ENCODE measurements at places on chromosomes 7 and 10. TPM values are rescaled to one million over a fixed set of nuclear protein-coding genes. Genes with fewer than 3 reads are reported as not detected.
A peak's percentile ranks its signal among the peaks of the same experiment; 100 is the strongest.

The SFTPD gene
- 662 TPM for total RNA-seq

The VPS37D gene
- 1.0 TPM for total RNA-seq

The PRSS1 gene
- total RNA-seq = 20.6 TPM

DNA sequence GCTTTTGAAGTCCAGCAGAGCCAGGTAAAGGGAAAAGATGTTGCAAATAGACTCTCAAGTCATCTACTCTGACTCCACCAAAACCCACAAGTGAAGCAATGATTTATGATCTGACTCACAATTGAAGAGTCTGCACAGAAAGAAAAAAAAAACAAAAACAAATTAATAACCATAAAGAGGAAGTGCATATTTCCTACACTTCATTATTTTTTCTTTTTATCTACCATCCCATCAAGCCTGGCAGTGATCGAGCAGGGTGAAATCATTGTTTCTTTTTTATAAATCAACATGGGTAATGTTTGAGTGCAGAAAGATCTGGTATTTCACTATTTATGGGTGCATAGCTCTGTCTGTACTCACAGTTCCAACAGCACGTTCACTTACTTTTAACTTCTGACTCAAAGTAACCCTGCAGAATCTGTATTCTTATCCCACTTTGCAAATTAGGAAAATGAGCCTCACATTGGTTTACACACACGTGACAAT lies 829.0 kb downstream of the TNS3 start:
- DNase-seq = no peak
- no peak overlapping the region for H3K4me3 ChIP-seq
- H3K4me1 ChIP-seq = no peaks in the 10 kb centered on the region
- no peak overlapping the region for H3K27ac ChIP-seq

- no peaks in the 10 kb centered on the region for H3K27me3 ChIP-seq
- no peak for DNase-seq
- H3K36me3 ChIP-seq = no peaks in the 10 kb centered on the region
- H3K4me3 ChIP-seq = no peak overlapping the region
- no peak overlapping the region for H3K27ac ChIP-seq
Measured at GRCh38 chr10:100114460-100114859, 32.8 kb upstream of the CPN1 start.

- H3K27ac ChIP-seq = no peak overlapping the region
- no peak for DNase-seq
- H3K27me3 ChIP-seq = no peaks in the 10 kb centered on the region
- no peaks in the 10 kb centered on the region for H3K36me3 ChIP-seq
Measured at GRCh38 chr10:97307441-97307840, 11.6 kb upstream of the FRAT1 start.

DNA sequence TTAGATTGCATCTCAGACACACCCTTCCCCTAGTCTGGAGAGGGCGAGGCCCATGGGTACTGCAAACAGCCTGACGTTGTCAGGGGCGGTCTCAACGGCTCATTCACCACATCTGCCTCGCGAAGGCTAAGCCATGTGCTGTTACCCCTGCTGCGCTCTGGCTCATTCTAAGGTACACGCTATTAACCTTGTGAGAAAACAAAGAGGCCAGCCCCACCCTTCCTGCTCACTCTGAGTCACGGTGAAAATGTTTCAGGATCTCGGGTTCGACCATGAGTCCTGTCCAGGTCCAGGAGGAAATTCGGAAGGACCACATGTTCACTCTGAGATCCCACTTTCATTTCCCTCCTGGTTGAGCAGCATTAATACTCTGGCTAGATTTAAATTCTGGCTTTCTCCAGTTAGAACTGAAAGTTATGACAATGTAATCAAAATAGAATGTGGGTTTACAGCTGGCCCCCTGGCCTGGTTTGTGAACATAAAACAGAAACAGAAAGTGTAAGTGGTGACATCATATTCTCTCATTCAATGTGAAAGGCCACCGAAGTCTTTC lies 55.2 kb downstream of the EGFR start:
- DNase-seq = no peak
- H3K36me3 ChIP-seq = no peaks in the 10 kb centered on the region
- H3K4me3 ChIP-seq = peak overlapping the region; percentile 5
- peaks cover 44% of the 10 kb centered on the region for H3K4me1 ChIP-seq
- H3K27me3 ChIP-seq = no peaks in the 10 kb centered on the region
- H3K27ac ChIP-seq = peak overlapping the region; percentile 70

- no peak overlapping the region for H3K4me3 ChIP-seq
- no peaks in the 10 kb centered on the region for H3K4me1 ChIP-seq
- H3K27ac ChIP-seq = no peak overlapping the region
- H3K27me3 ChIP-seq = no peaks in the 10 kb centered on the region
- H3K36me3 ChIP-seq = no peaks in the 10 kb centered on the region
- DNase-seq = no peak
Measured at GRCh38 chr10:111481866-111482265, 405.0 kb downstream of the ADRA2A start.
